CD4-positive, alpha-beta T cell treated with Interleukin-15 for 1 hour (primary cell): ENCODE measurements at places on chromosomes 1 and 21.

DNA sequence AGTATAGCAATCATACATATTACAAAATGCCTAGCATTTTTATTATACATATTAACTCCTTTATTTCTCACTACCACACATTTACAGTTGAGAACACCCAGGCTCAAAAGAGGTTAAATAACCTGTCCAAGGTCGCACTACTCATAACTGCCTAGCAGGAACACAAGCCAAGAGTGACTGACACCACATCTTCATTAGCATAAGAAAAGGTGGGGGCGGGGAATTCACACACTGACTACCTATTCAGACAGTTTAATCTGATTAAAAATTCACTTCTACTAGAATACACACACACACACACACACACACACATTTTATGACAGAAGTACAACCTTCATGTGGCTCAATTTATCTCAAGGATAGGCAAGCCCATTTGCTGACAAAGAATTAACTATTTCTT is 77.8 kb upstream of the CACHD1 start:
- no peak for DNase-seq

- DNase-seq, result no peak
These were observed 34.6 kb downstream of the CLIC4 start for GRCh38 chr1:24779689-24780464.

DNA sequence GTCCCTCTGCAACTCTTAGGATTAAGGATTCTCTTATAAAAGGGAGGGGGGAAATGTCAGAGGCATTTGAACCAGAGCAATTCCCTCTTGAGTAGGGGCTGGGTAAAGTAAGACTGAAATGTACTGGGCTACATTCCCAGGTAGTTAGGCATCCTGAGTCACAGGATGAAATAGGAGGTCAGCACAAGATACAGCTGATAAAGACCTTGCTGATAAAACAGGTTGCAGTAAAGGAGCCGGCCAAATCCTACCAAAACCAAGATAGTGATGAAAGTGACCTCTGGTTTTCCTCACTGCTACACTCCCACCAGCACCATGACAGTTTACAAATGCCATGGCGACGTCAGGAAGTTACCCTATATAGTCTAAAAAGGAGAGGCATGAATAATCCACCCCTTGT is 14.3 kb upstream of the COX20 start:
- no peak for DNase-seq

- DNase-seq, result no peak
These were observed 15.9 kb upstream of the IFI6 start for GRCh38 chr1:27687906-27688305.

- no peak for DNase-seq
These were observed 395.8 kb downstream of the PTPRU start for GRCh38 chr1:29631836-29632805.

- no peak for DNase-seq
These were observed 7.5 kb downstream of the S100A11 start for GRCh38 chr1:152029144-152029928.

GRCh38 chr1:33257207-33257771 is 997 bp downstream of the ZNF362 start:
- DNase-seq, result no peak

GRCh38 chr1:162168261-162168660 is 98.8 kb downstream of the NOS1AP start:
- no peak for DNase-seq

GRCh38 chr1:56222914-56223540 is 356.3 kb downstream of the PLPP3 start:
- no peak for DNase-seq

DNA sequence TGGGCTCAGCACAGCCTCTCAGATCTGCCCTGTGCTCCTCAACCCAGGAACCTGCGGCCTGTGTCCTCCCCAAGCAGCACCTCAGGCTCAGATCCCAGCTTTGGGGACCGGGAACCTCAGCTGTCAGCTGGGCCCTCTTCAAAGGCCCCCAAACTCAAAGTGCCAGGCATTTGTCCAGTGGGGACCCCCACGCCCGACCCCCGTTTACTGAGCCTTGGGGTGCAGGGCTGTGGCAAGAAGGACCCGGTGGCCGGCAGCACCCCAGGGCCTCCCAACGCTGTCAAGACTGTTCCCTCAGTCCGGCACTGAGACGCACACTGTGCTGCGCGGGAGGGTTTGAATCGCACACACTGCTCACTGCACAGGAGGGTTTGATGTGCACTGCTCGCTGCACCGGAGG is 35.0 kb downstream of the MORN1 start:
- peak; percentile 4 for DNase-seq

DNA sequence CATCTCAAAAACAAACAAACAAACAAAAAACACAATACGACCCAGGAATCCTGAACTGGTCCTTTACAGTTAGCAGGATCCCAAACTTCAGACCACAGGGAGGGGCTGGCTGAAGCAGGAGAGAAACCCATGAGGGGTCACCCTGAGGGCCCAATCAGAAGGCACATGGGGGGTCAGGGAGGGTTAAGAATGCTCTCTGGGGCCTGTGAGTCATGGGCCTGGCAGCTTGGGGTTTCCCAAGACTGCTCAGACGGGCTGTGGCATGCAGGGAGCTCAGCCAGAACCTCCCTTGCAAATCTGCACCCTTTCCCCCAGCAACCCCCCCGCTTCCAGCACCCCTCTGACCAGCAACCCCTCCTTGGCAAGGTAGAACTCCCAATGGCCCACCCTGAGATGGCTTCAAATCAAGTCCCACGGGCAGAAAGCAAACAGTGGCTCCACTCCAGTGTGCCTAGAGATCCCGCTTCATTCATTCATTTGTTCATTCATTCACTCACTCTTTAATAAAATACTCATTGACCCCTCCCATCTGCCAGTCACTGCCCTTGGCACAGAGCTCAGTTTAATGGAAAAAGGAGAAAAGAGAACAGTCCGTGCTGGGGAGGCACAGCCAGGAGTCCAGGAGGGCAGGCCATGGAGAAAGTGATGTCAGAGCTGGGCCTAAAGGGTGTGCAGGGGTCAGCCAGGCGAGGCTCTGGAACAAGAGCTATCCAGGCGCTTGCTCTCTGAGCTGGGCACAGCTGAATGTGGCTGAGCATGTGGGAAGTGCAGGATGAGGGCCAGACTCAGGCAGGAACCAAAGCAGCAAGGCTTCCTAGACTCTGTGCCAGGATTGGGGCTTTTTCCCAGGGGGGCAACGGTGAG is 8.2 kb downstream of the UQCRHL start:
- DNase-seq, result no peak

- no peak for DNase-seq
These were observed 15.5 kb upstream of the JAK1 start for GRCh38 chr1:64981601-64982533.

GRCh38 chr21:41630249-41630648 is 122.3 kb upstream of the TMPRSS2 start:
- no peak for DNase-seq

GRCh38 chr1:14968251-14968851 is 185.2 kb upstream of the TMEM51 start:
- DNase-seq, result no peak

DNA sequence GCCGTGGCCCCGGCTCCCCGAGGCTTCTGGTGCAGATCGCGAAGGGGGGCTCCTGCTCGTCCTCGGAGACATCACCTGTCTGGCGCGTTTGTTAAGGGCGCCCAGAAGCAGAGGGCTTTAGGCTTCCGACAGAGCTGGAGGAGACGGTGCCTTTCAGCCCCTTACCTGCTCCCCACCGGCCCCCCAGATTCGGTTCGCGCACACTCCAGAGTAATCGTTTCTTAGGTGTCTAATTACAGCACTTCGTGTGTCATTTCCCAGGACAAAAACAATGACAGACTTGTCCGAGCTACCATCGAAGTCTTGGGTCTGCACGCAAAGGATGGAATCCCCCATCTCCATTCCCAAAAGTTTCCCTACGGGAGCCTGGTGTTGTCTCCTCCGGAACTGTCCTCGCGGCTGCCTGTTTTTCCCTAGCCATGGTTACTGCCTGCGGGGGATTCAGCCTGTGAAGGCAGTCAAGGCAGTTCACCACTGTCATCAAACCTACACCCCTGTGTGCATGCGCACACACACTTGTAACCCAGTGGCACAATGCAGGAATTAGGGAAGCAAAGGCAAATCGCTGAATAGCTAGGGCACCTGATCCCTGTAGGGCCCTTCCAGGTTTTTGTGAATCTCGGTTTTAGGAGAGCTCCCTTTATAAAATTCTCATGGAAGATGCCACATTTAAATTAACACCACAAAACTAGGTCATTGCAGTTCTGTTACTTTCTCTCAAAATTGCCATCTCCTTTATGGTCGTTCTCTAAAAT is 738 bp upstream of the CDC42BPA start:
- DNase-seq, result no peak
